ENCODE measurements at places on chromosomes 2 and 18. TPM values are rescaled to one million over a fixed set of nuclear protein-coding genes. Genes with fewer than 3 reads are reported as not detected.

FOXD4L1 gene
- polyA plus RNA-seq = 0.19 TPM

CTDSP1 gene
- 127 TPM for polyA plus RNA-seq

DSC3 gene
- 4.4 TPM for polyA plus RNA-seq

TBR1 gene
- polyA plus RNA-seq = 0.04 TPM

RAMP1 gene
- 2.7 TPM for polyA plus RNA-seq

UPP2 gene
- polyA plus RNA-seq = 11.7 TPM

GRCh38 chr2:217943446-217944321 is 59.1 kb downstream of the TNS1 start:
- DNase-seq = no peak

DNA sequence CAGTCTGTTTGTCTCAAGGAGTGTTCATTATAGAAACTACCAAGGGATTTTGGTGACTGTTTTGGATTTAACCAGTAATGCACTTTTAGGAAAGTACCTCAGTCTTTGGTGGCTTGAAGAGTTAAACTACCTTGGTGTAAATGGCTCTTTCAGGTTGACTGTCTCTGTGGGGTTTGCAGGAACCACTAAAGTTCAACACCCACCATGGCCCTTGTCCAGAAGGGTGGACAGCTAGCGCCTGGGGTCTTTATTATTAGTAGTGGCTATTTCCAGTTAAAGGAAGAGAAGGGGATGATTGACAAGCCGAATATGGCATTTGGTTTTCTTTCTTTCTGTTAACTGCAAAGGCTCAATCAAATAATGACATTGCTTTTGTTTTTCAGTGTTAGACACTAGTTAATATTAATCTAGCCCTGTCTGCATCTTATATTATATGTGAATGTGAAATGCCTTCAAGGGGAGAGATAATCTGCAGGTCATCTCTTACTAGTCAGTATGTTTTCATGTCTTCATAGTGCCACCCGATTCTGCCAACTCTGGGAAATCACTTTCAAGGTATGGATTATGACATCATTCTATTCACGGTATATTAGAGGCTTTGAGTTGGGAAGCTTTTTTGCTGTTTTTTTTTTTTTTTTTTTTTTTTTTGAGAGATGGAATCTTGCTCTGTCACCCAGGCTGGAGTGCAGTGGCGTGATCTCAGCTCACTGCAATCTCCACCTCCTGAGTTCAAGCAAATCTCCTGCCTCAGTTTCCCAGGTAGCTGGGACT is 56.4 kb downstream of the MAP4K4 start:
- no peak for DNase-seq

GRCh38 chr18:23812546-23813440 is 123.5 kb downstream of the LAMA3 start:
- DNase-seq = no peak

- no peak for DNase-seq
These were observed 5.1 kb downstream of the SERPINB2 start for GRCh38 chr18:63892566-63892965.

DNA sequence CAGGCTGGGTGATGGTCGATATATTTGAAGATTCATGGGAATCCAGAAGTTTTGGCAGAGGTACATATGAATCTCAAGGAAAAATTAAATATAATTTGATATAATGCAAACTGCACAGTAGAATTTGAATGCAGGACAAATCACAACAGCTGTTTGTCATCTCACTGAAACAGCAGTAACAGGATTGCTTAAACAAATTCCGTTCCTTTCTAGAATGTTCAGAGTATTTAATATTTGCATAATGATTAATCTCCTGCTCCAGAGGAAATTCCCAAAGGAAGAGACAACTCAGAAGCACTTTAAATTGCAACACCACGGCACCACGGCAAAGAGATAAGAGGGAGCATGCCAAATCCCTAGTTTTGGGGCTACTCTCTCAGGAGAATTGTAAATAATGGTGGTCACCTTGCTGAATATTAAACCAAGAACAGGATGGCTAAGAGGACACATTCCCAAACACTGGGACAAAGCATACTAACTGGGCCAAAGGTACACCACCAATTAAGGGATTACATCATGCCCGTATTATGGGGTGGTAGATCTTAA is 67.8 kb upstream of the MAP4K3 start:
- no peak for DNase-seq

GRCh38 chr18:61216051-61216450 is 117.2 kb upstream of the CDH20 start:
- no peak for DNase-seq

GRCh38 chr2:240219208-240219890 is 78.9 kb upstream of the OTOS start:
- no peak for DNase-seq

DNA sequence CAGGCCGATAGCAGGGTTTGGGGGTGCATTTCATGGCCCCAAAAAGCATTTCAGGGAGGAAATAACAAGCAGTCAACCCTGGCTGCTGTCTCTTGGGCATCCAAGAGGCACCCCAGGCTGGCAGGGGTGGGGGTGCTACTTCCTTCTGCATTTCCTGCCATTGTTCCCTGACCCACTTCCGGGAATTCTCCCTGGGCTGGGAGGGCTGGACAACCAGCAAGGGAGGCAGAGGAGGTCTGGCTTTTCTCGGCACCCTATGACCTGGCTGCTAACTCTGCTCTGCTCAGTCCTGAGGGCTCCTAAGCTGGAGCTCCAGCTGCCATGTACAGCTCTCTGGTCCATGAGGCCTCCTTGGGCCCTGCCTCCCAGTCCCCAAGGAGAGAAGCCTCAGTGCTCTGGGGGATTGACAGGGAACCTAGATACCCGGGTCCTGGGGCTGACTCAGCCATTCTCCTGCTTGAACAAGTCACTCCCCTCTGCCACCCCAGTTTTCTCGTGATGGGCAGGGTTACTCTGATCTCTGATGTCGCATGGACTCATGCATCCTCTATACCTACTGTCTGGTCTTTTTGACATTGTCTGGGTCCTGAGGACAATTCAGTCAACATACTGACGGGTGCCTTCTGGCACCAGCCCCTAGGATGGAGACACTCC is 47.2 kb downstream of the DYSF start:
- DNase-seq = no peak

GRCh38 chr2:198383392-198383791 is 579.0 kb downstream of the PLCL1 start:
- no peak for DNase-seq

DNA sequence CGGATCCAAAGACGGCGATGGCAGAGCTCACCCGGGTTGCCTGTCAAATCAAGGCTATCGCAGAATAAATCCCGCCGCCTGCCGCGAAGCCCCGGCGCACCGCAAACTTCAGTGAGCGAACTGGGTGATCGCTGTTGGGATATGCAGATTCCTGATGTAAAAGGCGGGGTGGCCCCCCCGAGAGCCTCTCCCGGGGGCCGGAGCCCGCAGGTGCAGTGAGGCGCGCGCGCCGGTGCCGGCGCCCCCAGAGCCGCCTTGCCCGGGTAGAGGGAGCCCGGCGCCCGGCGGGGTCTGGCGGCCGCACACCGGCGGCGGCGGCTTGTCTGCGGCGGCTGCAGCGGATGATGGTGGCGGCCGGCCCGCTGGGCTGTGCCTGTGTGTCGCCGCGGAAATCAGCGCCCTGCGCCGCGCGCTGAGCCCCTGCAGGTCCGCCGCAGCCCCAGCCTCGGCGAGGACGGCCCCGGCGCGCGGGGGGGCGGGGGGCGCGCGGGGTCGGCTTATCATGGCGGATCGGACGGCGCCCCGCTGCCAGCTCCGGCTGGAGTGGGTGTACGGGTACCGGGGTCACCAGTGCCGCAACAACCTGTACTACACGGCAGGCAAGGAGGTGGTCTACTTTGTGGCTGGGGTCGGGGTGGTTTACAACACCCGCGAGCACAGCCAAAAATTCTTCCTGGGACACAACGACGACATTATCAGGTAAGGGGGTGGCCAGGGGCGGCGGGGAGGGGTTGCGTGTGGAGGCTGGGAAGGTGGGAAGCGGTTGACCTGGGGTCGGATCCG is 1.3 kb downstream of the EML6 start:
- DNase-seq = no peak

- no peak for DNase-seq
These were observed 71.1 kb upstream of the CYP20A1 start for GRCh38 chr2:203167751-203168150.

- no peak for DNase-seq
These were observed 18.9 kb upstream of the ITGA4 start for GRCh38 chr2:181438261-181438660.

DNA sequence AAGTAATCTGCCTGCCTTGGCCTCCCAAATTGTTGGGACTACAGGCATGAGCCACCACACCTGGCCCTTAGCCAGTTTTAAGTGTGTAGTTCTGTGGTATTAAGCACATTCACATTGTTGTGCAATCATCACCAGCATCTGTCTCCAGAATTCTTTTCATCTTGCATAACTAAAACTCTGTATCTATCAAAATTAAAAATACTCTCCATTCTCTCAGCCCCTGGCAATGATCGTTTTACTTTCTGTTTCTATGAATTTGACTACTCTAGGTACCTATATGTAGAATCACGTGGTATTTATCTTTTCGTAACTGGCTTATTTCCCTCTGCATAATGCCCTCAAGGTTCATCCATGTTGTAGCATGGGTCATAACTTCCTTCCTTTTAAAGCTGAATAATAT is 45.5 kb upstream of the CAVIN2 start:
- DNase-seq = no peak

- DNase-seq = no peak
These were observed 29.8 kb downstream of the MAPRE3 start for GRCh38 chr2:27000228-27000627.

DNA sequence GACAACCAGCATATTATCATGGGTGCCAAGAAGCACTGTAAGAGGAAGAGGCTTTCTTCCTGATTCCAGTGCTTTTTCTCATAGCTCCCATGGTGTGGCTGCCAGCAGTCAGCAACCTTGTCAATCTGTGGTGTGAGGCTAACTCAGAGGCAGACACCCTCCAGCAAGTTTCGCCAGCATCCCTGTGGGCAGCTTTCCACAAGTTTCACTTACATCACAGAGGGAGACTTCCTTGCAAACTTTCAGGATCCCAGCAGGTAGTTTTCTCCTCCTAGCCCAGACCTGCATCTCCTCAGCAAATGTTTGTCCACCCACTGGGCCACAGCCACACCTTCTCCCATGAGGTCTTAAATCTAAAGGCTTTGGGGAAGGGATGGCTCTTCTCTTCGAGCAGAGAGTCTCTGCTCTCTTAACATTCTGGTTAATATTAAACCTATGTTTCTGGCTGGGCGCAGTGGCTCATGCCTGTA is 9.1 kb downstream of the DNAH7 start:
- DNase-seq = no peak

Data from right renal cortex interstitium (tissue), 3 donors.